ENCODE measurements at places on chromosomes 6 and 20. TPM values are rescaled to one million over a fixed set of nuclear protein-coding genes. Genes with fewer than 3 reads are reported as not detected.

- DNase-seq = no peak
Measured at GRCh38 chr6:90080876-90081481, 186.7 kb downstream of the GJA10 start.

GRCh38 chr6:42846505-42846904 is 32.9 kb upstream of the RPL7L1 start:
- no peak for DNase-seq

DNA sequence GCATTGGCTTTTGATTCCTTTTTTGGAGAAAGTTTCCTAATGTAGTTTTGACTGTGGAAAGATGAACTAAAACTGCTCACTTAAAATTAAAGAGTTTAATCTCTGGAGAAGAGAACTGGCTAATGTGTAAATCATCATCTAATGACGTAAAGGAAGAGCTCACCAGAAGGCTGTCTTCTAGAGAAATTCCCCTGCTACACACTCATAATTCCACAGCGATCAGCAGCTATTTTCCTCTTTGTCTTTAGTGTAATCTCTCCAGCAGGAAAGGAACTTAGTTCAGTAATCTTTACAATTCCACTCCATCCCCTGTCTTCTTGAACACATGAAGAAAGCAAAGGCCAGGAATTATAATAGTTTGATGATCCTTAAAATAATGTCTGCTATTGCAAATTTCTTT is 15.8 kb downstream of the SPTLC3 start:
- no peak for DNase-seq

DNA sequence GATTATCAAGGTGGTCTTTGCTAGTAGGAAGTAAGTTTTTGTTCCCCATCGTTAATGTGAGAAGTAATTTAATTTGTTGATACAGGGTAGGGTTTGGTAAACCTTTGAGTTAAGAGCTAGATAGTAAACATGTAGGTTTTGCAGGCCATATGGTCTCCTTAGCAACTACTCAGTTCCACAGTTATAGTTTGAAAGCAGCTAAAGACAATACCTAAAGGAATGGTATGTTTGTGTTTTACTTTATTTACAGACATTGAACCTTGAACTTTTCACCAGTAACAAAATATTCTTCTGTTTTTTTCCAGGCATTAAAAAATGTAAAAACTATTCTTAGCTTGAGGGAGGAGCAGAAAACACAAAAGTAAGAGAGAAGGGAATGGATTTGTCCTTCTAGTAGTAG is 1.7 kb downstream of the CAP2 start:
- DNase-seq = no peak

The OR2H1 gene
- not detected for total RNA-seq

The SRSF12 gene
- total RNA-seq = 0.07 TPM

DNA sequence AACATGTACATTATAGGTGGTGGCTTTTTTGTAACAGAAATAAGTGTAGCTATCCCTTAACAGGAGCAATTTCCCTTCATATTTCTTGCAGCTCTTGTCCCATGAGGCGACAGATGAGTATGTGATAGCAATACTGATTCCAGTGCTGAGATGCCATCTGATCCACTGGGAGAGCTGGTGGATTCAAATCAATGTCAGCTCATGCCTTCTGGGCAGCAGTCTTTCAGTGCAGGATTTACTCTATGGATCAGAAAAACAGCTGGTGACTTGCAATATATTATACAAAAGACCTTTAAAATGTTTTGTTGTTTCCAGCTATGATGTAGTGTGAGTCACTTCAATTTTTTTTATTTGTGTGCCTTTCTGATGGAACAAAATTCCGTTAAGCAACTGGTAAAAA is 259.9 kb upstream of the SASH1 start:
- DNase-seq = no peak

The MTFR2 gene
- 0.25 TPM for total RNA-seq

GRCh38 chr6:119352001-119352400 is 2.4 kb upstream of the MAN1A1 start:
- no peak for DNase-seq

DNA sequence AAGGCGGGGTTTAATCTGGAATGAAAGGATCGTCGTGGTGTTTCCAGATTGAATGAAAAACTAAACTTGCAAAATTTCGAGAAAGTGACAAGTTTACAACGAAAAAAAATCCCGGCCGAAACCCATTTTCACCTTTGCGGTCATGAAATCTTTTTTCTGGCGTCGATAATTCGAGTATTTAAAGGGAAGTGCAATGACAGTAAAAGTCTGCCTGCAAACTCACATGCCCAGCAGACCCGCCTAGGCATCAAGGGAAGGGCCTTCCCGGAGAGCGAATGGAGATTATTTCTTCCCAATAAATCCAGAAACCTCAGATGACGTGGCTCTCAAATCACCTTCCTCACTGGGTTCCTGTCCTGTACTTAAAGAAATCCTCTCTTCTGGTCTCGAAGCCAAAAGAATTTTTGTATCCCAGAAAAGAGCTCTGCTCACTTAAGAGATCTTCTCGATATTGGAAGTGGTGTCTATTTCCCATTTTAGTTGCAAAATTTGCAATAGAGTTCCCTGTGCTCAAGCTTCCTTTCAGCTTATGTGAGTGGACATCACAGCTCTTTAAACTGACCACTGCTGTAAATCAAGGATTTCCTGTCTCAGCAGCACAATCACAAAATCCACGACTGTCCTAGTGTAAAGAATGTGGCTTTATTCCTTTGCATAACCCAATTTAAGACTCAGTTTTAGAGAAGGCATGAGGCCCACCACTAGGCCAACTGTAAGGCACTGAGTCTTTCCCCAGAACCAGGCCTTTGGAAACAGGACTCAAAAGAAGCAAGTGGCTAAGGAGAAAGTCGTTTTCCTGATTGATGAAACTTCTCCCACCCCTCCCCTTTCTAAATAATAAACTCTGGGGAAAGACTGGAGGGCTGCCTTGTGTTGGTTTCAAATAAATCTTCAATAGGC is 3.9 kb downstream of the OLIG3 start:
- no peak for DNase-seq

- DNase-seq = no peak
Measured at GRCh38 chr20:22611636-22612035, 27.3 kb upstream of the FOXA2 start.

- DNase-seq = no peak
Measured at GRCh38 chr20:31679357-31680285, 41.9 kb downstream of the COX4I2 start.

The CLDN20 gene
- not detected for total RNA-seq

DNA sequence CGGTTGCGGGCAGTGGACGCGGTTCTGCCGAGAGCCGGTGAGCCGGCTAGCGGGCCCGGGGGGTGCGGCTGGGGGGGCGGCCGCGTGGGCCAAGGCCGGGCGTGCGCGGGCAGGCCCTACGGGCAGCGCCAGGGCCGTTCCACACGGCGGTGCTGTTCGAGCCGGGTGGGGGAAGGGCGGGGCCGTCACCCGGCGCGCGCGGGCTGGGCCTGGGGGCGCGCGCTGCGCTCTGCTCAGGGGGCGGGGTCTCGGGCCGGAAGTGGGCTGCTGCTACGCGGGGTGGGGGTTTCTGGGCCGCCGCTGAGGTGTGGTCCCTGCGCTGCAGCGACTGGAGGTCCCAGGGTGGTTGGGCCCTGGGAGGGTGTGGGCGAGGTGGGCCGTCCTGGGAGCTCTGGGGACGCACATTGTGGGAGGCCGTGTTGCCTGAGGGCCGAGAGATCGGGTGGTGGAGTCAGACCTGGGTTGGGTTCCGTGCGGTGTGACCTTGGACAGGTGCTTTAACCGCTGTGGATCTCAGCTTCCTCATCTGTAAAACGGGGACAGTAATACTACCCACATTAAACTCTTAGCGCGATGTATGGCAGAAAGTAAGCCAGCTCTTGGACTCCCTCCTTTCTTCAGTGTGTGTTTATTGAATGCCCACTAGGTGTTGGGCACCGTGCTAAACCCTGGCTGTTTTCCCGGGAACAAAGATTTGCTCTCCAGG is 391 bp downstream of the MAPRE1 start:
- peak; percentile 82 for DNase-seq

DNA sequence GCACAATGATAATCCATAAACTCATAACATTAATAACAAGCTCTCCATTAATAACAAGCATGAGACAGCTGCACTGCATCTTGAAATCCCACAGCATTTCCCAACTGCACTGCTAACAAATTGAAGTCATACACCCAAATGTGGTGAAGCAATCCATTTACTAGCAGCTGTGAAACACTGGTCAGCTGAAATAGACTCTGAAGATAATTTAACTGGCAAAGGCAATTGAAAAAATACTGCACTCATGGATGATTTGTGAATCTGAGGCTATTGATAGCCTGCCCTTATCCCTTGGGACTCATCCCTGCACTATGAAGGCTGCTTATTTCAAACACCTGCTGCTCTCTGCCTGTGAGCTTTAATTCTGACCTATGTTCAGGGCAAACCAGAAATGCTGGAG is 49.1 kb upstream of the PLCB1 start:
- DNase-seq = no peak

GRCh38 chr6:148497717-148498116 is 155.1 kb downstream of the SASH1 start:
- no peak for DNase-seq

GRCh38 chr6:144637541-144637940 is 352.4 kb downstream of the UTRN start:
- no peak for DNase-seq

- no peak for DNase-seq
Measured at GRCh38 chr6:156617376-156617775, 159.8 kb upstream of the ARID1B start.

The CENPW gene
- 0.89 TPM for total RNA-seq

DNA sequence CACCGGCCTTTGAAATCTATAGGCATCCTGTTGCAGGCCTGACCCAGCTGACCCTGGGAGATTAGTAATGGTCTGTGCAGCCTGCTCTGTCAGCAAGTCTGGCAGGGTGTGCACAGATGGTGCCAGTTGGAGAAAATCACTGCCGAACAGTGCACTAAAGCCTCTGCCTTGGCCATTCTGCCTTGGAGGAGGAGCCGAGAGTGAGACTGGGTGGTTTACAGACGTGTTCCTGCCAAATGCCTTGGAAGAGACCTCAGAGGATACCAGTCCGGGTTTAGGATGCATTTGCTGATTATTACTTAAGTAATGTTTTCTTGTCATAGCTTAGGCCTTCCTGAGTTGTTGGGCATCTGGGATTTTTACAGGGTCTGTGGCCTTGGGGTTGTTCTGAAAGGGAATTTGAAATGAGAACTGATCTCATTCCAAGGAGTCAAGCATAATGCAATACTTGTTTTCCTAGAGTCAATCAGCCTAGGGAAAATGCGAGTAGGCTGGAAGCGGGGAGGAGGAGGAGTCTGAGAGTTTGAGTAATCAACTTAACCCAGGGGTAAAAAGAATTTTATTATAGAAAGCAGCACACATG is 292.1 kb downstream of the SOX4 start:
- DNase-seq = peak; percentile 48

The NOX3 gene
- not detected for total RNA-seq

The TBXT gene
- total RNA-seq = not detected

DNA sequence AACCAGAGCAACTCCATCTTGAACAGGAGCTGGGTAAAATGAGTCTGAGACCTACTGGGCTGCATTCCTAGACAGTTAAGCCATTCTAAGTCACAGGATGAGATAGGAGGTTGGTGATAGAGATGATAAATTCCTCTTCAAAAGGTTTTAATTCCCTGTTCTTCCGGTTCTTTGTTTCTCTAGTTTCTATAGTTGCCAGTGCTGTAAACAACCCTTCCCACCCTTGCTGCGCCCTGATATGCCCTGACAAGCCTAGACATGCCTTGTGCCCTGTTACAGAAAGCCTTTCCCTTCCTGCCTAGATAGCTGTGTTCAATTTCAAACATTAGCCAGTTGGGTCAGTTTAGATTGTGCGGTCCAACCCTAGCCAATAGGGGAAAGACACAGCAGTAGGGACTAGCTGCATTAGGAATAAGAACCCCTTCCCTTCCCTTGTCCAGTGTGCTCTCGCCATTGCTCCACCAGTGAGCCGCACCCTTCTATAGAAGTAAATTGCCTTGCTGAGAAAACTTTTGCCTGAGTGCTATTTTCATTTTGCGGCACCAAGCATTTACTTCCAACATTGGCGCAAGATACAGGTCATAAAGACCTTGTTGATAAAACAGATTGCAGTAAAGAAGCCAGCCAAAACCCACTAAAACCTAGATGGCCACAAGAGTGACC is 52.5 kb upstream of the CCN2 start:
- no peak for DNase-seq

DNA sequence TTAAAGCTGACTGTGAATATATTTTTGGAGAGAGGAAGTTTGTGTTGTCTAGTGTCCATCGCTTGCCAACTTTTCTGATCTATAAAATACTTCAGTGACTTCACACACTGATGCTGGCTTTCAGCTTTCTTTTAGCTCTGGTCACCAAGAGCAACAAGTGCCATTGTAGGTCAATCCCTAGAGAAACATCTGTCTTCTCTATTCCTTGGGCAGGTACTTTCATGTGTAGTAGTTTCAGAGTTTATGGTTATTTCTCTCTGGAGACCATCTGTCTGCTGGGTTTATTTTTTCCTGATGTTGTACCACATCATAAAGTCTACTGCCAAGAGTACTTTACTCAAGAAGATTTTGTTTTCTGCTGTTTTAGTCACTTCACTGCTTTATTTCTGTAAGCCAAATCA is 249.9 kb downstream of the KHDC1L start:
- DNase-seq = no peak

GRCh38 chr20:40397467-40397866 is 291.6 kb downstream of the MAFB start:
- no peak for DNase-seq

DNA sequence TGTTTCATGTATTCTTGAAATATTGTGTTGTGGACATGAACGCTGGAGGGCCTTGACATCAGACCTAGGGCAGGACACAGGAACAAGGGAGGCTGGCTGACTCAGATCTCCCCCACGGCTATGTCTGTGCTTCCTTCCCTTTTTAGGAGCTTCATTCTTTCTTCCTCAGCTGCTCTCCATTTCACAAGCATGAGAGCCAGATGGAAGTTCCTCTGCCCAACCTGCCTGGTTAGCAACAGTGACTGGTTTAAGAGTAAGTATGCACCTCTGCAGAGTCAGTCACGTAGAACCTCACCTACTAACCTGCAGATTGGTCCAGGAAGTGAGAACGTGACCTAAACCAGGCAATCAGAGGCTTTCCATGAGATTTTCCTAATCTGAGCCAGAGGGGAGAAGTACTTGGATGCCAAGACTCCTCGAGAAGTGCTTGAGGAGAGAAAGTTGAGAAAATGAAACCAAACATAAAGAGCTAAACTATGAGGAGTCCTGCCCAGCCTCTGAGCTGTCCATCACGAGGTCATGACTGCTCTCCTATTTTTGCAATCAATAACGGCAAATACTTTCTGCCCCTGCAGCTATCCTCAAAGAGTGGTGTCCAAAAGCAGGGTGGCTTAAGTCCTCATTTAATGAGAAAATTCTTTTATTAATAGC is 465.2 kb upstream of the CITED2 start:
- DNase-seq = peak; percentile 35

DNA sequence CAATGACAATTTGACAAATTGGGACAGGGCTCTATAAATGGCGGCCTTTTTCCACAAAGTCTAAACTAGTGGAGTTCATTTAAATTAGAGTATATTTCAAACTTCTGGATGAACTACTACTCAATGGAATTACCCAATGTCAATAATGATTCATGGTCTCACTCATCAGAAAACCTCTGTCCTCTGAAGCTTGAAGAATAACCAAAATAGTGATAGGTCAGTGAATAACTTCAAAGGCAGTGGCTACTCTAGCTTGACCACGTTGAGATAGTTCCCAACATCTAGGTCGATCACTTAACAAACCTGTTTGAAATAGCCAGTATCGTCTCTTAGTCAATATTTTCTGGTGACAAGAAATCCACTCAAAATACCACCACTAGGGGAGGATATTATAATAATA is 197.6 kb downstream of the HDGFL1 start:
- no peak for DNase-seq

Measured in left ventricle myocardium superior (tissue), 1 donor.